ENCODE measurements at places on chromosomes 1 and 21. TPM values are rescaled to one million over a fixed set of nuclear protein-coding genes. Genes with fewer than 3 reads are reported as not detected.

The TAS1R1 gene
- not detected for polyA plus RNA-seq

- no peaks in the 10 kb centered on the region for H3K36me3 ChIP-seq
- no peak overlapping the region for H3K4me3 ChIP-seq
- H3K27ac ChIP-seq = no peak overlapping the region
- peaks cover under 1% of the 10 kb centered on the region for H3K4me1 ChIP-seq
- DNase-seq = no peak
- no peaks in the 10 kb centered on the region for H3K27me3 ChIP-seq
Measured at GRCh38 chr1:84358695-84359094, 39.6 kb upstream of the DNASE2B start.

The B4GALT2 gene
- polyA plus RNA-seq = 48.0 TPM

DNA sequence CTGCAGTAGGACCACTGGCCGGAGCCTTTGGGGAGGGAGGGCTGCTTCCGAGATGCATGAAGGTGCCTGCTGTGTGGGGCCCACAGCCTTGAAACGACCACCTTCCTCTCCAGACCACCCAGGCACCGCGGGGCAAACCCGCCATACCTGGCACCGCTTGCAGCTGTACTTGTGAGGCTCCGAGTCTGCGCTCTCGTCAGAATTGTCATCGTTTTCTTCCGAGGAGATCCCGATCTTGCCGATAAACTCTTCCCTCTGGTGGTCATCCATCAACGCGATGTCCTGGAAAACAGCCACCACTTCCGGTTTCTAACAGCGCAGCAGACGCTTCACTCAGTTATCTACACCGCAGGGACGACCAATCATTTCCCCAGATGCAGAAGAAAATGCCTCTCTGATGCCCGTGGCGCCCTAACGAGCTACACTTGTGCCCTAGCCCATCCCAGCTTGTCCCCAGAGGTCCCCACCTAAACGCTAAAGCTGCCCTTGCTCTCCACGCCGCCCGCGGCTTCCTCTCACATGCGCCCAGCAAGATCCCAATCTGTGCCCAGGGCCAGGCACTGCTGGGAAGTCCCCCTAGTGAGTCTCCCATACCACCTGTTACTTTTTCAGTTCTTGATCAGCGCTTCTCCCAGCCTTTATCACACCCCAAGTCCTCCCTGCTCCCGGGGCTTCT is 55.0 kb upstream of the RIPK4 start:
- no peak overlapping the region for H3K27ac ChIP-seq
- DNase-seq = peak; percentile 81
- no peaks in the 10 kb centered on the region for H3K27me3 ChIP-seq
- H3K4me1 ChIP-seq = no peaks in the 10 kb centered on the region

GRCh38 chr1:228913626-228914414 is 178.5 kb downstream of the RHOU start:
- H3K27me3 ChIP-seq = no peaks in the 10 kb centered on the region
- H3K4me1 ChIP-seq = no peaks in the 10 kb centered on the region
- H3K27ac ChIP-seq = no peak overlapping the region
- no peak overlapping the region for H3K4me3 ChIP-seq
- DNase-seq = no peak
- H3K36me3 ChIP-seq = no peaks in the 10 kb centered on the region

GRCh38 chr1:201826830-201827229 is 2.1 kb upstream of the IPO9 start:
- H3K36me3 ChIP-seq = peaks cover 42% of the 10 kb centered on the region
- H3K4me3 ChIP-seq = no peak overlapping the region
- H3K4me1 ChIP-seq = peaks cover 25% of the 10 kb centered on the region
- H3K27me3 ChIP-seq = no peaks in the 10 kb centered on the region
- DNase-seq = no peak

GRCh38 chr1:9435854-9436640 is 103.2 kb upstream of the SLC25A33 start:
- H3K27ac ChIP-seq = no peak overlapping the region
- no peak overlapping the region for H3K4me3 ChIP-seq
- no peak for DNase-seq
- no peaks in the 10 kb centered on the region for H3K36me3 ChIP-seq

DNA sequence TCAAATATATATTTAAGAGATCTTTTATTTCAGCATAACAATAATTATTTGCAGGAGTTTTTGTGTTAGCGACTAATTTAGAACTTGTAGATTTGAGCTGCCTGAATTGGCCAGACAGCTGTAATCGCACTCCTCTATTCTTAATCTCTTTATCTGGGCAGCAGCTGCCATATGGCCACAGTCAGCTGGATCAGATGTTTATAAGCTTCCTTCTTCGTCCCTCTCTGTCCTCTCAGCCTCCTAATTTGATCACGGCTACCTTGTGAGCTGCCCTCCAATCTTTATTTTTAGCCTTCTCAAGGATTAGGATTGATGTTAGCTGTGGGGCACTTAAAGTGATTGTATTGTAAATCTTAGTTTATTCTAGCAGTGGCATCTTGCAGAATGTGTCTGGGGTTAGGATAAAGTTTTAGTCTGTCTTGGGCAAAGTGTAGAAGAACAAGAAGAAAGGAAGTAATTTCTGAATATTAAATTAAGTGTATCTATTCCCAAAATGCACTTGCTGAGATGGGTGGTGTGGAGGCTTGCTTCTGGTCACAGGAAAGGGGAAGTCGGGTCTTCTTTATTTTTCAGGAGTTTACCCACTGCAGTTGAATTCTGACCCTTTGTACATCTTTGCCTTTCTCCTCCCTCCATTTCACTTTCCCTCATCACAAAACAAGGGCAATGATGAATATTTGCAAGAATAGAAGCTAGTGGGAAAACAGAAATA is 1.1 kb downstream of the ZBTB18 start:
- no peaks in the 10 kb centered on the region for H3K27me3 ChIP-seq
- H3K4me3 ChIP-seq = peak overlapping the region; percentile 75
- peak overlapping the region; percentile 72 for H3K27ac ChIP-seq
- H3K36me3 ChIP-seq = peaks cover 20% of the 10 kb centered on the region

- DNase-seq = no peak
- H3K36me3 ChIP-seq = no peaks in the 10 kb centered on the region
- H3K27ac ChIP-seq = no peak overlapping the region
Measured at GRCh38 chr1:186887203-186887602, 58.5 kb downstream of the PLA2G4A start.

The DDAH1 gene
- polyA plus RNA-seq = 80.2 TPM

DNA sequence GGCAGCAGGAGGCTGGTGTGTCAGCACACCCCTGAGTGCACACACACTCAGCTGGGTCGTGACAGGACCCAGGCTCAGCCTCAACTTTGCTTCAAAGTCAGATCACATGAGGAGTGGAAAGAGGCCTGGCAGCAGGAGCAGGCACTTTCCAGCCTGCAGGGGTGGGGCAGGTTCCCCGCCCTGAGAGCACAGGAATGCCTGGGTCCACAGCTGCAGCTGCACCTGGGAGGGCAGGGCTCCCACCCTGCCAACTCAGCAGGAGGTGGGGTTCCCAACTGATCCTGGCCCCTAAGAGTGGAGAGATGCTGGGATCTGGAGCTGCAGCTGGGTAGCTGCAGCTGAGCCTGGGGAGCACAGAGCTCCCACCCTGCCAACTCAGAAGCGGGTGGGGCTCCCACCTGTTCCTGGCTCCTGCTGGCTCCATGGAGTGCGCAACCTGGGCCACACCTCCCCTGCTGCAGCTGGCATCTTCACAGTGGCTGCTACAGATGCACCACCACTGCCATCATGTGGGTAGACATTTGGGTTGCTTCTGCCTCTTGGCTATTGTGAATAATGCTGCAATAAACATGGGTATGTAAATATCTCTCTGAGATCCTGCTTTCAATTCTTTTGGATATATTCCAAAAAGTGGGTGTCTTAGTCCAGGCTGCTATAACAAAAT is 415.4 kb downstream of the TTLL7 start:
- H3K4me3 ChIP-seq = no peak overlapping the region
- H3K36me3 ChIP-seq = no peaks in the 10 kb centered on the region
- H3K27me3 ChIP-seq = no peaks in the 10 kb centered on the region
- H3K27ac ChIP-seq = no peak overlapping the region
- DNase-seq = no peak
- H3K4me1 ChIP-seq = no peaks in the 10 kb centered on the region
